Thoracic aorta (tissue), 2 donors: ENCODE measurements at places on chromosomes 4 and X.

DNA sequence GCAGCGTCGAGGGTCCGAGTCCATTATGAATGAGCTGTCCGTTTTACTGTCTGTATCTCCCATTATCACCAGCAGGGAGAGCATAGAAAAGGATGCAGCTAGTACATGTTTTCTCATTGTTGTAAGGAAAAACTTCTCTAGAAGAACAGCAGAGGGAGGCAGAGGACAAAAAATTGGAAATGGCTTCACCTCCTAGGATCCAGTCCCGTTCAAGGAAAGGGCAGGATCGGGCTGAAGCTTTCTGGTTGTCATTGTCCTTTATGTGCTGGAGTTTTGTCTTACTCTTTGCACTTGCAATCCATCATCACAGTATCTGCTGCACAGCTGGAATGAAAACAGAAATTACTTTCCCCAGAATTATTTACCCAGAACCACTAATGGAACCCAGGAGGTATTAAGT is 14.7 kb downstream of the NDP start:
- H3K4me1 ChIP-seq: no peaks in the 10 kb centered on the region
- no peak overlapping the region for H3K27ac ChIP-seq
- H3K27me3 ChIP-seq: no peaks in the 10 kb centered on the region
- H3K36me3 ChIP-seq: no peaks in the 10 kb centered on the region
- no peak overlapping the region for H3K4me3 ChIP-seq
- no peak for DNase-seq

DNA sequence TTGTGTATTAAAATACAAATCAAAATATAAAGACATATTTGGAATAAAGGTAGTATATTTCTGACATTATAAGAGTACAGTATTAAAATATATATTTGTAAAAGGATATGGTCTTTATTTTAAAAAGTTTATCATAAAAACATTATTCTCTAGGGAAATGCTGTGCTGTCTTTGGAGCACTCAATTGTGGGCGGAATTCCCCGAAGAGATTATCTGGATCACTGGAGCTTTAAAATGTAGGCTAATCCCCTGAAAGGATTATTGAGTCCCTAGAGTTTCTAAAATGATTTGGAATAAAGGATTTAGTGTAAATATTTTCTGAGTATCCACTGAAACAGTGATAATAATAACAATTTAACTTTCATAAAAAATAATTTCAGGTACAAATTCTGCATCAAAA is 1239.4 kb downstream of the TECRL start:
- H3K36me3 ChIP-seq: no peaks in the 10 kb centered on the region
- no peaks in the 10 kb centered on the region for H3K27me3 ChIP-seq
- H3K27ac ChIP-seq: no peak overlapping the region
- no peak for DNase-seq
- no peak overlapping the region for H3K4me3 ChIP-seq
- H3K4me1 ChIP-seq: no peaks in the 10 kb centered on the region

GRCh38 chr4:166198041-166198440 is 325.0 kb downstream of the TLL1 start:
- no peak overlapping the region for H3K27ac ChIP-seq
- no peaks in the 10 kb centered on the region for H3K36me3 ChIP-seq
- no peak overlapping the region for H3K4me3 ChIP-seq

DNA sequence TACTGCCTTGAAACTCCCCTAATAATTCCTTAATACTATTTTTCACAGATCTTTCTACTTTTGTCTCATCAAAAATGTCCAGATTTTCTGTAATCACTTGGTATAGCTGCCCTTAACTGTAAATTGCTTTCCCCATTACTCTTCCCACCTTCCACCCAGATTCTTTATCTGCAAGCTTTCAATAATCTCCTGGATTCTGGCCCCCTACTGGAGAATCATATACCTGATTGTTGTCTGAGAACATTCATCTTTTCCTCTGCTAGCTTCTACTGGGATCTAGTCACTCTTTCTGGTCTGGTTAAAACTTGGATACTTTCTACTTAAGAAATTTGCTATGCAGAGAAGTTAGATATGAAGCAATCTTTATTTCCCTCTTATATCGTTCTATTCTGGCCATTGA is 552.6 kb downstream of the PCDH19 start:
- no peak for DNase-seq
- no peak overlapping the region for H3K4me3 ChIP-seq
- H3K4me1 ChIP-seq: no peaks in the 10 kb centered on the region
- H3K27me3 ChIP-seq: no peaks in the 10 kb centered on the region
- H3K27ac ChIP-seq: no peak overlapping the region
- H3K36me3 ChIP-seq: no peaks in the 10 kb centered on the region
